ENCODE measurements at places on chromosomes 7 and 10. TPM values are rescaled to one million over a fixed set of nuclear protein-coding genes. Genes with fewer than 3 reads are reported as not detected.

DNA sequence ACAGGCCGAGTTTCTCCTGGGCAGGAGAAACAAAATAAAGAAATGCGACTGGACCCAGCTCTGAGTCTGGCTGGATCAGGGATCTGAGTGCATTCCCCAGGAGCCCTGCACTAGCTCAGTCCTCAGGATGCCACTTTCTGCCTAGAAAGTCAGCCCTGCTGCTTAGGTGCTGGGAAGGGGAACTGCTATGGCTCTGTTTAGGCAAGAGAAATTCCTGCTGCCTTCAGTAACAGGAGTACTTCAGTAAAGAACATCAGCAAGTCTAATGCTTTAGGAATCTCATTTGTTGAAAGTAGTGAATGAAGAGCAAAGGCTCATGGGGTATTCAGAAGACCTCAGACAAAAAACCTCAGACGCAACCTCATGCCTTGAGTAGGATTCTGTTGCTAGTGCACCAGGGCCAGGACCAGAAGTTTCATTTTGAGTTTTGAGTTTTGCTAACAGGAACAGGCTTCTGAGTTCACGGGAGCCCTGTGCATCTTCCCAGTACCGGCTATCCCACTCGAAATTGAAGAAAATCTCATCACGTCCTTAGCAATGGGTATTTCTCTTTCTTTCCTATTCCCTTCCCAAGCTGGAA is 170.8 kb upstream of the CDCA7L start:
- DNase-seq: no peak

- no peak for DNase-seq
Measured at GRCh38 chr7:113232885-113233284, 114.5 kb upstream of the SMIM30 start.

- no peak for DNase-seq
Measured at GRCh38 chr7:131653418-131654248, 97.2 kb upstream of the PODXL start.

- no peak for DNase-seq
Measured at GRCh38 chr7:138967159-138967558, 14.0 kb downstream of the KIAA1549 start.

- DNase-seq: no peak
Measured at GRCh38 chr10:11610166-11610825, 1.2 kb downstream of the USP6NL start.

DNA sequence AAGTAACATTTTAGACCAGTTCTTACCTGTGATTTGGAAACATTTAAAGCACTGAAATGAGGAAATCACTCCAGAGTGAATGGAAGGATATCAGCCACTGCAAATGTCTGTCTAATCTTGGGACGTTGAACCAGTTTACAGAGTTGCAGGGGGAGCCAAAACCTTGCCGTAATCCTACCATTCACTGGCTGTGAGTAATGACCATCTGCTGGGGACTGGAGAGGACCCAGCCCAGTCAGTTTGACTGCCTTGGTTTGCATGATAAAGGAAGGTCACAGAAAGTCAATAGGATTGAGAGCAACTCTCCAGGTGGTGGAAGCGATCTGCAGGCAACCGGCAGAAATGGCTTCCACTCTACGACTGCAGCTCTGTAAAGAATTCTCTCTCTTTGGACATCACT is 167.2 kb downstream of the AKR1D1 start:
- DNase-seq: no peak

DNA sequence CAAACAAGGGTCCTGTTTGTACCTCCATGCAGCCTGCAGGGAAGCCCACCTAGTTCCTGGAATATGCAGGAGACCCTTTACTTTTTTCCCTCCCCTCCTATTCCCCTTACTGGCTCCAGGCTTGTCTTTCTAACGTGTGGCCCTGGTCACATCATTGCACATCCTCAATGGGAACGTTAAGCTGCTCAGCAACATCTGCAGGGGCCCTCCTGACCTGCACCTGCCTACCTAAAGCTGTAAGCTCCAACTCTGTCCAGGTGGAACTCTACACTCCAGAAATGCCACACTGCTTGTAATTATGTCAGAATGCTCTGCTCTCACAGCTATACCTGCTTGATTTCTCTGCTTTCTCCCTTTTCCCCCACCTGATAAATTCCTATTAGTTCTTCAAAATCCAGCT is 72.1 kb downstream of the ARMC3 start:
- no peak for DNase-seq

DNA sequence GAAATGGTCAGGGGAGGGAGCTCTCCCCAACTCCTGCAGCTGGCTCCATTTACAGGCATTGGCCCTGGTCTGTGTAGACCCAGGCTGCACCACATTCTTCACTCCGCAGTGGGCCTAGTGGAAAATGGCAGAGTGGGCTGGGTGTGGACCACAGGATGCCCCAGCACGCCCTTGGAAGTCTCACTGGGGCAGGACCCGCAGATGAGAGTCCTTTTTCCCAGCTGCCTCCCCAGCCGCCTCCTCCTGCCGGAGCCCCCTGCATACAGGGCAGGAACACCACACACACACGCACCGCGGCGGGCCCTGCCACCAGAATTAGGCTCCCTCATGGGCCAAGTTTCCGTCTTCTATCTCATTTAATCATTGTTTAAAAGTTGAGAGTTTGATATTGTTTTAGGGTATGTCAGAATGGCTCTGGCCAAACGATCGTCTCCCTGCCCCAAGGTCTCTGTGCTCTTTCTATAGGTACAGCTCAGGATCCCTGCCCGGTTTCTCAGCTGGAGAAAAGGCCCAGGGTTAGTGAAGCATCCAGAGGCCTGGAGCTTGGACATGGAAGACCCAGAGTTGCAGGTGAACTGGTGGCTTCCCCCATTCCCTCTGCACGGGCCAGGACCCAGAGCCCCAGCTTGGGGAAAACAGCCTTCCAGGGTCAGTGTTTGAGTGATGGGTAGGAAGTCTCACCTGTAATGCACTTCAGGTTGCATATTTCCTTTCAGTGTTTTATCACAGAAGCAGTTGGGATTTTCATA is 42.0 kb downstream of the ZNF467 start:
- DNase-seq: no peak

- DNase-seq: no peak
Measured at GRCh38 chr10:110857265-110858171, 14.2 kb upstream of the PDCD4 start.

- DNase-seq: no peak
Measured at GRCh38 chr10:7030134-7030855, 380.5 kb downstream of the SFMBT2 start.

DNA sequence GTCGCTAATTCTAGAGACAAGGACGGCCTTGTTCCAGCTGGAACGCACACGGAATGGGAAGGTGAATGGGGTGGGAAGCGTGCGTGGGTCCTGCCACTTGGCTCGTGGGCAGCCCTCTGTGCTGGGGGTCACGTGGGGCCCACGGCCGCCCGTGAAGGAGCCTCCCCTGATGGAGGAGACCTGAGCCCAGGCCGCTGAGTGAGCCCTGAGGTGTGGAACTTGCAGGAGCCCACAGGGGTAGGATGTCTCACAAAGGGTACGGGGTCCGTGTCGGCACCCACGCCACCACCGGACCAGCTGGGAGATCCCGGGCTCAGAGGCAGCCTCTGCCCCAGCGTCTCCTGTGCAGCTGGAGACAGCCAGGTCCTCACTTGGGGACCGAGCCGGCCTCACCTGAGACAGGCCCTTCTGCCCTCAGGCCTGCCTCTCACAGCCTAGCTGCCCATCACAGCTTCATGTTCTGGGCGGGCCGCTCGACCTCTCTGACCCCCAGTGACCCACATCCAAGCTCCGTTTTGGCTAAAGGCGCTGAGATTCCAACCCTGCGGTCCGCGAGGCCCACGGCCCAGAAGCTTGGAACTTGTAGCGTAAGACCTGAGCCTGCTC is 84.8 kb downstream of the FOXL3 start:
- DNase-seq: no peak

- DNase-seq: no peak
Measured at GRCh38 chr10:24953675-24954074, 1.3 kb upstream of the PRTFDC1 start.

GRCh38 chr7:101179117-101179516 is 976 bp downstream of the NAT16 start:
- no peak for DNase-seq

DNA sequence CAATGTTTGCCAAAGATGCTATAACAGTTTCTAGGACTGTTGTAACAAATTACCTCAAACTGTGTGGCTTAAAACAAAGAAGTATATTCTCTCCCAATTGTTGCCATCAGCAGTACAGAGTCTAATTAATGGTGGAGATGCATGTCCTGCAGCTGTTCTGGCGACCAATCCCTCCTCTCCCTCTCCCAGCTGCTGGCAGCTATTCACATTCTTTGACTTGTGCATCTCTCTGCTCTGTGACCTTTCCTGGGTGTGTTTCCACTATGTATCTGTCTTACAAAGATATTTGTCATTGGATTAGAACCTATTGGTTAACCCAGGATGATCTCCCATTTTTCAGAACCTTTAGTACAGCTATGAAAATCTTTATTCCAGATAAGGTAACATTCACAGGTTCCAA is 561.7 kb upstream of the POM121L12 start:
- DNase-seq: no peak

CCDC146 gene
- total RNA-seq: 10.8 TPM

TRPV6 gene
- not detected for total RNA-seq

RBP4 gene
- total RNA-seq: 5.8 TPM

GTF2IRD1 gene
- total RNA-seq: 52.2 TPM

SPDYE9 gene
- not detected for total RNA-seq

ABI1 gene
- 38.1 TPM for total RNA-seq

ASB10 gene
- not detected for total RNA-seq

SCIN gene
- total RNA-seq: 113 TPM

ZNF107 gene
- total RNA-seq: 8.1 TPM

SERPINE1 gene
- 1,733 TPM for total RNA-seq

SRRM3 gene
- 0.30 TPM for total RNA-seq

ZNF853 gene
- total RNA-seq: 1.7 TPM
